ENCODE measurements at places on chromosomes 11 and 22.
A peak's percentile ranks its signal among the peaks of the same experiment; 100 is the strongest.

GRCh38 chr22:18992543-18993198, 56.6 kb upstream of the PRODH start:
- DNase-seq = no peak

GRCh38 chr22:46569055-46569847, 31.8 kb upstream of the CELSR1 start:
- no peak for DNase-seq

GRCh38 chr11:102216433-102217075, 100.7 kb upstream of the BIRC3 start:
- DNase-seq = no peak

GRCh38 chr11:68828957-68829356, 12.8 kb downstream of the CPT1A start:
- DNase-seq = no peak

DNA sequence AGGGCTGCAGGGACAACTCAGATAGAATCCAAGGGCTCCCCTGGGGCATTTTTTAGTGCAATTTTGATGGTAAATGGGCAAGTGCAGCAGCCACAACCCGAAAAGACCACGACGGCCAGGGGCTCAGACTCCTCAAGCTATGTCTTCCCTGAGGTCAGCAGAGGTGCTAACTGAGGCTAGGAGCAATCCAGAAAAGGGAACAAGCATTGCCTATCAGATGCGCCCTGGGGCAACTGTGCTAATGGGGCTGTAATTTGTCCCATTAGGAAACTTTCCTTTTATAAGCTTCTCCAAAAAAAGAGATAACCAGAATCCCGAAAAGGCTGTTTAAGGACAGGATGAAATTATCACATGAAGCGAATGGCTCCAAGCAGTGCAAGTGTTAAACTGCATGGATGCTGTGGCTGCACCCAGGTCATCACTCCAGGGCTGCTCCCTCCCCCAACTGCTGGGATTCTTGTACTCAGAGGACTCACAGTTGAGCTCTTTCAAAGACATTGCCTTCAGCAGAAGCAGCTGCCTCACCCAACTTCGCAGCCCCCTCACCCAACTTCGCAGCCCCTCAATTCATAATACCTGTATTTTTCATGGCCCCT, 2.8 kb upstream of the CD3E start:
- no peak for DNase-seq

GRCh38 chr11:14315130-14315529, 43.9 kb downstream of the RRAS2 start:
- no peak for DNase-seq

DNA sequence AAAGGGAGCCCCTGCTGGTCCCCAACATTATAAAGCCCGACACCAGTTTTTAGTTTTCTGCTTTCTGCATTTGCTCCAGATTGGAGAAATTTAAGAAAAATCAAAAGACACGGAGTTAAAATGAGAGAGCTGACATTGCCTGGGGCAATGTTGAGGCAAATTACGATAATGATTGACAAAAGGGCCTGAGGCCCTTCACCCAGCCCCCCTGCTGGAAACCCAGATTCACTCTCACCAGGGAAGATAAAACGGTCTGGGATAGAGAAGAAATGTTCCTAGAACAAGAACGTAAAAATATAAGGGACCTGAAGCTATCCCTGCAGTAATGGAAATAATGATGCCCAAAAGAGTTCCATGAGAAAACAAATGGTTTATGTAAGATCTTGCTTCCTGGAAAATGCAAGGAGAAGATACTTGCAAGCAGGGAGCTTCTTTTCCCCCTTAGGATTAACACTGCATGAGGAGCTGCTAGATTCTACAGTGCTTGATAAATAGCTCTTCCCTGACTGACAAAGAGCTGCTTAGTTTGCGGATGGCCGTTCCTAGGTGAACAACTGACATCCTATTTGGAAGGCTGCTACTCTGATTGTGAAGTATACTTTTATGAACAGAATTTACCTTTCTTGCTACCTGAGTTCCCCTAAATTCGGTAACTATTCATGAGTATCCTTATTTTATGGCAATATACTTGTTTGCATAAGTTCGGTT, 40.6 kb upstream of the GNAZ start:
- no peak for DNase-seq

DNA sequence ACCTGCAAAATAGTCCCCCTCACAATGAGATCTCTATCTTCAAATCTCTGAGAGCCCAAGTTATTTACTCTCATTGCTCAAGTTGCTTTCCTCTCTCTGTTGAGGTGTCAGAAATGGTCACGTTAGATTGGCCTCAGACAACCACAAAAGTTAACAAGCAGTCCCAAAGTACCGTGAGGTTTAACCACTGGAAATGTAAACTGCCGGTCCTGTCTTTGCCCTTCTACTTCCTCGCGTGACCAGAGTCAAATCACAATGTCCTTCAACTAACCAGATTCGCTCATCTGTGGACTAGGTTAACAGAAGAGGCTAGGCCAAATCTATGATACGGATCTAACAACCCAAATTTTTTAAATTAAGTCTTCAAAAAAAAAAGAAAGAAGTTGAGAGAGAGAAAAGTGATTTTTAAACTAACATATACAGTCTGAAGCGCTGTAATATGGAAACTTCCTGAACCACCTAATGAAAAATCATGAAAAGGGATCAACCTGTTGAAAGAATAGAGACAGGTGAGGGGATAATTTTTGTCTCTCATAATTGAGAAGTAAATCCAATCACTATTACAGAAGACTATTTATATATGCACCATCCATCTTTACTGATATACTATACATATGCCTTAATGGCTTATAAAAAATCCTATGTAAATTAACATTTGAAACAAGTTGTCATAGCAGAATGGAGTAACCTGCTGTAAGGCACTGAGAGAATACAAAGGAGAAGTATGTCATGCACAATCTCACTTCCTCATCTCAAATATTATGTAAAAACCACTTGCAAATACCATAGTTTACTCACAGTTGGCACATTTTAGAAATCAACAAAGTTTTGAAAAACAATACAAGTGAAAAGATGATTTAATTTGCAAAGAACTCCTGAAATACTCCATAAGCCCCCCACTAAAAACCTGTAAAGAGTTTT, 3.3 kb upstream of the JAML start:
- peak; percentile 59 for DNase-seq

DNA sequence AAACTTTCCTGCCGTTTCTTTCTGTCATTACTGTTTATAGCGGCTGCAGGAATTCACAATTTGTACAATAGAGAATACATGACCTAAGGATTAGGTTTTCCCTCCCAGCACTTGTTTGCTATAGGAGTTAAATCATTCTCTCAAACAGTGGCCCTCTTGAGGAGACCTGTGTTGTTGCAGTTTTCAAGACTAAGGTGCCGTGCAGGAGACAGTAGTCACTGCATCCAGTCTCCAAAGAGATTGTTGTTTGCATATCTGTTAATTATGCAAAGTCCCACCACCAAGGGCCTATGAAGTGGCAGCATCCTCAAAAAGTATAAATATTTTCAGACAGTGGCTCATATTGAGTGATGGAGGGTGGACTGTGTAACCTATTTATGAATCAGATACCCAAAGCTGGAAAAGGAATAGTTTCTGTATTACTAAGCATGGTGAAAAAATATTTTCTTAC, 2.3 kb downstream of the PRSS23 start:
- DNase-seq = peak; percentile 13

DNA sequence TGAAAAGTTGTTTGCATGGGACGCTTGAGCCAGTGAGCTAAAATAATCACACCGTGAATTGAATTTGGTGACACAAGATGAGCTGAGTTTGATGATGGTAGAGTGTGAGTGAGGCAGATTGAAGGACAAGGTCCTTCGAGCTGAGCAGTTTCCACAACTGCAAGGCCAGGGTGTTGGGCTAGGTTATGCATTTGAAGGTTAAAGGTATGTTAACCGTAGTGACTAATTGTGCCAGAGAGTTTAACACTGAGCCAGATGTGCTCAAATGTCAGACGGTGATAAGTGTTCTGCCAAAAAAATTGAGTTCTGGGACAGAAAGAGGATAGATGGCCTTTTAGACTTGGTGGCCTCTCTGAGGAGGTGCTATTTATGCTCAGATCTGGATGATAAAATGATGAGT, 89.5 kb downstream of the FAM83F start:
- DNase-seq = no peak

DNA sequence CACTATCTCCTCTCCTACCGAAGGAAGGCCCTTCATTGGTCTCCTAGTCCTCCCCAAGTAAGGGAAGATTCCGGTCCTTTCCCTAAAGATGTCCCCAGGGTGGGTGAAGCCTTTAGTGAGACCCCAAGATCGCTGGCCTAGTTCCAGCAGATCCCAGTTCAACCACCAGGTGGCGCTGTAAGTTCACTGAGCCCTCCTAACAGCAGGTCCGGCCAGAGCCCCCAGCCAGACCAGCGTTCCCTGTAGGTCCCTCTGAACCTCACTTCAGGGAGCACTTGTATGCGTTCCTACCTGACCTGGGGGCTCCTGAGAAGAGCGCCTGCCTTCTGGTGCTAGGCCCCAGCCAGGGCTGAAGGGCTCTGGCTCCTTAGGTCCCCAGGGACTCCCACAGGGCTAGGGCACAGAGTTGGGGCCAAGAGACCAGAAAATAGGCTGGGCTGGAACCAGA, 38.1 kb downstream of the LMO1 start:
- DNase-seq = peak; percentile 38

- DNase-seq = no peak
These were observed 9.5 kb downstream of the SDF2L1 start for GRCh38 chr22:21651521-21652009.

- no peak for DNase-seq
These were observed 9.7 kb downstream of the PDGFB start for GRCh38 chr22:39234867-39235687.

- DNase-seq = no peak
These were observed 1817.7 kb downstream of the LRRC4C start for GRCh38 chr11:39641751-39642150.
